ENCODE measurements at places on chromosomes 16 and 17. TPM values are rescaled to one million over a fixed set of nuclear protein-coding genes. Genes with fewer than 3 reads are reported as not detected.

DNA sequence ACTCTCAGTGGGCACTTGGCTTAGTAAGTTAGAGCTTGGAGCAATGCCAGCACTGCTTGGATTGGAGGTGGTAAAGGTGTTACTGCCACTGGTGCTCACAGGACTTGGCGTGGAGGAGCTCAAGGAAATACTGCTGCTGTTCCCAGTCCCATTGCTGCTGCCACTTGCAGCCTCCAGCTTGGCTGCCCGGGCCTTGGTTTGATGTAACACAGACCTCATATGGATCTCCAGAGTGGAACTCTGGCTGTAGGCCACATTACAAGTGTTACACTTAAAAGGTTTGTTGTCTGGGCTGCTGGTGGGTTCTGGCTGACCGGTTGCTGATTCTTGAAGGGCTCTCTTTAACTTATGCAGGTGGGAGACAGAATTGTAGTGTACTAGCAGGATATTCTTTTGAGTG is 250.3 kb downstream of the ZFHX3 start:
- H3K4me1 ChIP-seq = no peaks in the 10 kb centered on the region
- no peak overlapping the region for H3K4me3 ChIP-seq
- H3K27me3 ChIP-seq = no peaks in the 10 kb centered on the region
- DNase-seq = no peak

DNA sequence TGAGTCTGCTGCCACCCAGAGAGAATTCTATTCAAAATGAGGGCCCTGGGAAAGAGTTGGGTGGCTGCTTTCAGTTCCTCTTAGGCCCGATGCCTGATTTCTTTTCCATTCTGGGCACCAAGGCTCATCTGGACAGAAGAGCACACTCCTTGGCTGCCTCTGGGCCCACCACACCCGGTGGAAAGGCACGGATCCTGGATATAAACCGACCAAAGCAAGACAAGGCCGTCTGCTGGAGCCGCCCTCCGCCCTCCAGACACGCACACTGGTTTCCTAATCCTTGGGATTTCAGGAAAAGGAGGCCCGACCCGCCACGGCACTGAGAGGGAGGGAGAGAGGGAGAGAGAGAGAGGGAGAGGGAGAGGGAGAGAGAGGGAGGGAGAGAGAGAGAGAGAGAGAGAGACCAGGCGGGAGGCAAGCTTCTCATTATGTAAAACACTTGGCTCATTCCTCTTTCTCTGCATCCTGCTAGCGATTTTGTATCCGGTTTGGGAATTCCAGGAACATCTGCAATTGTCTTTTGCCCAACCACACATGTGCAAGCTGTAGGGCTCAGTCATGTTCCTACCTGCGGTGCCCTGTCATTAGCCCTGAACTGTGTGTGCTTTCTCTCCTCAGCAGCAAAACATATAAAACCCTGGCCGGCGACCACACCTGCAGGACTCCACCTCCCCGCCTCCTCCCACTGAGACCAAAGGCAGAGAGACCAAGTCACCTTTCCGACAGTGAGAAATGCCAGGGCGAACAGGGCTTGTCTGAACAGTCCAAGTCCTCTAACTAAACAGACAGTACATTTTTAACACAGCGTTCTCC is 347.2 kb downstream of the SOX9 start:
- H3K27ac ChIP-seq = peak overlapping the region; percentile 27
- no peaks in the 10 kb centered on the region for H3K36me3 ChIP-seq
- H3K4me3 ChIP-seq = peak overlapping the region; percentile 32
- H3K4me1 ChIP-seq = peaks cover 21% of the 10 kb centered on the region

DNA sequence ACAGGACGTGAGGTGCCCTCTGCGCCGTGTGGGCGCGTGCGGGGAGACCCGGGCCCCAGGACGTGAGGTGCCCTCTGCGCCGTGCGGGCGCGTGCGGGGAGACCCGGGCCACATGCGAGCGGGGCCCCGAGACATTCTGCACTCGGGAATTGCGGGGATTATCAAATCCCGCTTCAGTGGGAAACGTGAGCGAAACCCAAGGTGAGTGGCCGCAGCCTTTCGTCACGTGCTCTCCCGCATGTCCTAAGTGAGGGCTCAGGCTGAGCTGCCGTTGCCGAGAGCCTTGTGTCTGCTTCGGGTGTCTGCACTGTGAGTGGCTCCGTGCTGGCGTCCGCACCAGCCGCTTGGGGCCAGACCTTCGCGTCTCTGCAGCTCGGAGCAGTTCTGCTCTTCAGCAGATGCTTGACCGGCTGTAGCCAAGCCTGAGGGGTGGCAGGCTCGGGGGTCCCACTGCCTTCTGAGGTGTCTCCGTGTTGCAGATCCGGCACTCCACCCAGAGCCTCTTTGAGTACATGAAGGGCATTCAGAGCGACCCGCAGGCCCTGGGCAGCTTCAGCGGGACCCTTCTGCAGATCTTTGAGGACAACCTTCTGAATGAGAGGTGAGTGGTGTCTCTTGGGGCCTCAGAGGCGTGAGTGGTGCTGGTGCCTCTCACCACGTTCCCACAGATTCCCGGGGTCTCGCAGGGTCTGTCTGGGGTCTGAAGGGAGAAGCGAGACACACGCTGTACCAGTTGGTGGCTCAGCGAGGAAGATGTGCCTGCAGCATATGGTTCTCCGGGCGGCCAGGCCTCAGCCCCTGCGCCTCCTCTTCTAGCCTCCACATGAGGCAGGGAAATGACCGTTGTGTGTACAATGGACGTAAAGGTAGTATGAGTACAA is 90.5 kb upstream of the ZNF750 start:
- DNase-seq = no peak
- no peaks in the 10 kb centered on the region for H3K36me3 ChIP-seq

Gene PPP1R27
- not detected for total RNA-seq

Gene KRT33B
- 0.25 TPM for total RNA-seq

Data from GM23248 (cell line).